ENCODE measurements at places on chromosomes 1 and 21.

- no peak for DNase-seq
Measured at GRCh38 chr1:36232212-36233095, 8.2 kb downstream of the THRAP3 start.

DNA sequence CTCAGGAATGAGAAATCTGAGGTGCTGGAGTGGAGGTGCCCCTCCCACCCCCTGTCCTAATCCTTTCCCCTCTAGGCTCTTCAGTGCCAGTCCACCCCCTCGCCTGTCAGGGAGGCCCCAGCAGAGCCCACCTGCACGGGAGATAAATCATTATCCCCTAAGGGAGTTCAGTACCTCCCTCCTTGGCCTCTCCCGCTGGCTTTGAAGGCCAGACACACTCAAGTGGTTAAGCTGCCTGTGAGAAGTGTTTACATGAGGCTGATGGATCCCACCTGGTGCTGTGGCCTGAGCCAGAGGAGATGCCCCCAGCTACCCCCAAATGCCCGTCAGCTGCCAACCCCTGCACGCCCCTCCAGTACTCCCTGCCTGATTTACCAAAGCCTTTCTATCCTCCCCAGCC lies 3.7 kb downstream of the RSPO1 start:
- DNase-seq: no peak

GRCh38 chr1:8423269-8423691 lies 105.4 kb downstream of the SLC45A1 start:
- DNase-seq: peak; percentile 28

DNA sequence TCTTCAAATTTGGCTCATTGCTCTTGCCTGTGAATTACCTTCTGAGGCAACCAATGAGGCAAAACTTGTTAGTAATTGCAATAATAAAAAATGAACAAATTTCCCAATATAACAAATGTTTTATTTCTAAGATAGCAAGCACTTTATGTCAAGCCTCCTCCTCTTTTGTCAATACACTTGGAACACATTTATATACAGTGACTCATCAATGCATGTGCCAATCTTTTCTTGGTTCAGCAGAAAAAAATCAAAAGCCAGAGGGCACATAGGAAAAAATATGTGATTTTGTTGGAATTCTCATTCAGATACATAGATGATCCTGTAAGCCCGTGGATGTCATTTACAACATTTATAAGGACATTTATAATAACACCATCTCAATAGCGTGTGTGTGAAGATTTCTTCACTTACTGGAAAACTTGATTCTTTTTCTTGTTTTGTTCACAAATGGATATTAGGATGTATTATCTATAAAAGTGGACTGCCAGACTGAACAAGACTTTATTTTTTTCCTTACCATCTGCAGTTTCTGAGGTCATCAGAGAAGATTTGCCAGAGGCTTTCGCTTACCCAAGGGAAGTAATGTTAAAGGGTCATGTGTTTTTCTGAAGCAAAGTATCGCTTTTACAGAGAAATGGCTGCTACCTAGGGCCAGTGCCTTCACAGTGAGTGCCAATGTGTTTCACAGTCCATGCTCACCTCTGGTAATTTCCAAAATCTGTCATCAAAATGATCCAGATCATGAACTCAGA lies 645.7 kb upstream of the PTBP2 start:
- no peak for DNase-seq

- no peak for DNase-seq
Measured at GRCh38 chr1:21355956-21356355, 65.7 kb upstream of the ECE1 start.

DNA sequence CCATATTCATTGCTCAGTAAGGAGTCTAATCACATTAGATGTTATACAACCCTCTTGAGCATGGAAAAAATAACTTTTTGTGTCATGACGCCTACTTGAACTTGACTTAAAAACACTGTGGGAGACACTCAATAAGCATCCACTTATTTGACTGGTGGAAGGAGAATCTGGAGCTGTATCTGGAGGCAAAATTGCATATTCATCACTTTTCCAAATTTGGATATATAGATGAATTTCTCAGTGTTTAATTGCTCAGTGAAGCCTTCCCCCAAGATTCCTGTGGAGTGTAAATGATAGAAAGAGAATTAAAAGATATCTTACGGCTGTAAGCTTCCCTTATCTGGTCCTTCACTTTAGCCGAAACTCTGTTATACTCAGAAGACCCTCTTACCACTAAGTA lies 610.7 kb upstream of the ADGRL2 start:
- no peak for DNase-seq

GRCh38 chr21:41321908-41322495 lies 5.4 kb downstream of the FAM3B start:
- DNase-seq: no peak

GRCh38 chr1:22283596-22283995 lies 140.7 kb upstream of the WNT4 start:
- no peak for DNase-seq

DNA sequence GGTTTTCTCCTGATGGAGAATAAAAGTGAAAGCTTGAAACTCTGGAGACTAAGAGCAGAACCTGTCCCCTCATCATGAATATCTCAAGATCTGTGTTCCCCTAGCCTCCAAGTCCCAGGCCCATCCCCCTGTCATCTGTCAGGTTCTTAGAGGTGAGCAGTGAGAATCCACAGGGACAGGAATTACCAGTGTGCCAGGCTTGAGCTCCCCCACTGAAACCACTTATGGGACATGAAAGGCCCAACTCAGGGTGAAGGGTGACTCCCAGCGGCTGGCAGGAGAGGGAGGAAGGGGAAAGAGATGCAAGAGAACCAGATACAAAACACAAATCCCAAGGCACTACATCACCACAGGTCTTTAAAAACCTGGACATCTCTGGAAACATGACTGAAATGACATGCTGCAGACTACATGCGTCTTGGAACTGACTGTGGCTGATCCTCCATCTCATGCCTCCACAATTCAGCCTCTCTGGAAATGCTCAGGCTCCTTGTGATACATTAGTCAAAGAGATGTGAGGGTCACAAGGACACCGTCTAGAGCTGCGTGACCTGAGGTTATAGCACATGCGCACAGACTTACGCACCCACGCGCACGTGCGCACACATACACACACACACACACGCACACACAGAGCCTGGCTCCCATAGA lies 6.8 kb upstream of the LY9 start:
- DNase-seq: no peak

DNA sequence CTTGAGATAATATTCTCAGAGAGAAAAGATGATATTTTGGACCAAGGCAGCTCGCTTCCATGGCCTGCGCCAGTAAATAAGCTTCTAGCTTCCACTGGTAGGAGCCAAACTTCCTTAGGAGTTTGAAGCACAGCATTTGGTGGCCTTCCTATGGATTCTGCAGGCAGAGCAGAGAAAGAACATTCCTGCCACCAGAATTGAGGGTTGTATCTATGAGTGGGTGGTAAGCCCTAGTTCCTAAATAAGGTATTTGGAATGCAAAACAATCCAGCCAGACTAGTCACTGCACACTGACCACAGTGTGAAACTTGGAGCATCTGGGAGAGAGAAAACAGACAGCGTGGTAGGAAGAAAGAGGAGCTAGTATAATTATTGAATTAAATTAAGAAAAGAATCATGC lies 54.1 kb upstream of the BCAR3 start:
- DNase-seq: no peak

DNA sequence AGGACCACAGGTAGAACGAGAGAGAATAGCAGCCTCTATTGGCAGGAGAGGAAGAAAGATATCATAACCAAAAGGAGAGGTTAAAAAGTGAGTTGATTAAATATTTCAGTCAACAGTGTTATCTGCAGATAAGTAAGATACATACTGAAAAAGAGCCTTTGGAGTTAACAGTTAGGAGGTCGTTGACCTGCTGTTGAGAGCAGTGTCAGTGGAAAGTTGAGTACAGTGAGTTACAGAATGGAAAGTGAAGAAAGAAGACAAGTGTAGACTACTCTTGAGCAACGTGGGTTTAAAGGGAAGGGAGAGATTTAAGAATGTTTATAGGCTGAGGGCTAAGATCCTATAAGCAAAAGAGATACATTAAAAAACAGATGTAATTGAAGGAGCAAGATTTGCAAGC lies 30.2 kb downstream of the GNAT2 start:
- no peak for DNase-seq

DNA sequence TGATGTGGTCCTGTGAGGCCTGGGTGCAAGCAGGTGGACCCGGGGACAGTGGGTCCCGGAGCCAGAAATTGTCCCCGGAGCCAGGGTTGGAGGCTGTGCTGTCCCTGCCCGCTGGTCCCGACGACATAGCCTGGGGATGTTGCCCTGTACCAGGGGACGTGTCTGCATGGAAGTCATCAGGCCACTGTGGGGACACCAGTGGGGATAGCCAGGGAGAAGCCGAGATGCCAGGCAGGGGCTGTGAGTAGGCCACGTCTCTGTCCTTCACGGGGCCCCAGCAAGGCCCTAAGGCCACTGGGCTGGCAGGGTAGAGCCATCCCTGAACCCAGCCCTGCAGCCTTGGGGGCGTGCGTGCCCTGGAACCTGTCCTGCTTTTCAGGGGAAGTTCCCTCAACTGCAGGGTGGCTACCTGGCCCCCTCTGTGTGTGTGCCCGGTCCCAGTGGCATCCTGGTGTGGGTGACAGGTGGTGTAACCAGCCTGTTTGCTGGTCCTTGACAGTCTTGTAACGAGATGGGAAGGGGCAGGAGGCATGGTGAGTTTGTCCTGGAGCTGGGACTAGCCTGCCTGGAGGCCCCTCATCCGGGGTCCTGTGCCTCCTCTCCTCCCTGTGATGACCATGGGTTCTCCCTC lies 73.2 kb downstream of the OBSCN start:
- no peak for DNase-seq

- no peak for DNase-seq
Measured at GRCh38 chr1:178973652-178974101, 52.0 kb upstream of the FAM20B start.

DNA sequence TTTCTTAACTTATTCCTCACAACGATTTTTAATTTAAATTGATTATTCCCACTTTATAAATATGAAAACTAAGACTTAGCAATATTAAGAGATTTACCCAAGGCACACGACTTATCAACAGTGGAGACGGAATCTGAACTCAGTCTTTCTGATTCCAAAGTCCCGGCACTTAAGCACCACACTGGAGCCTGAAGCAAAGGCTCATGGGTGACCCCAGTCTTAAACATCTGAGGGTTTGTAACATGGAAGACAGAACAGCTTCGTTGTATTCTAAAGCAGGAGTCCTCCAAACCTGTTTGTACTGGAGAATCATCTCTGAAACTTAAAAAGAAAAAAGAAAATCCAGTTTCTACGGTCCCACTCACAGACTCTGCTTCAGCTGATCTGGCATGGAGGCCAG lies 519.5 kb downstream of the SMYD3 start:
- DNase-seq: no peak

- peak; percentile 81 for DNase-seq
Measured at GRCh38 chr1:2213576-2214505, 14.3 kb upstream of the SKI start.

GRCh38 chr1:5620418-5620817 lies 371.8 kb downstream of the NPHP4 start:
- no peak for DNase-seq

- DNase-seq: no peak
Measured at GRCh38 chr21:33496345-33496744, 4.8 kb upstream of the DNAJC28 start.

DNA sequence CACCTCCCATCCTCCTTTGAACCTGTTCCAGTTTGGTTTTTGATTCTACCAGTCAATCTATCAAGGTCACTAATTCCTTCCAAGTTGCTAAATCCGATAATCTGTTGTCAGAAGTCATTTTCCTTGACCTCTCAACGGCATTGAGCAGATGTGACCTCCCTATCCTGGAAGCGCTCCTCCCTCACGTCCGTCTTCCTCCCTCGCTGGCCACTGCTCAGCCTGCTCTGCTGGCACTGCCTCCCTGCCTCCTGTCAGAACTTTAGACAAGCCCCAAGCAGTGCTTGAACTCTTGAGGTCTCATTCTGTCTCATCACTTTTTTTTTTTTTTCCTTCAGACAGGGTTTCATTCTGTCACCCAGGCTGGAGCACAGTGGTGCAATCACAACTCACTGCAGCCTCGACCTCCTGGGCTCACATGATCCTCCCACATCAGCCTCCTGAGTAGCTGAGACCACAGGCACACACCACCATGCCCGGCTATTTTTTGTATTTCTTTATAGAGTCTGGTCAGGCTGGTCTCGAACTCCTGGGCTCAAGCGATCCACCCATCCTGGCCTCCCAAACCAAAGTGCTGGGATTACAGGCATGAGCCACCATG lies 4.4 kb upstream of the ACOT7 start:
- DNase-seq: no peak

GRCh38 chr21:43867332-43867703 lies 2.3 kb downstream of the AGPAT3 start:
- DNase-seq: no peak
